CD4-positive, alpha-beta T cell treated with Interleukin-17A for 1 hour (primary cell): ENCODE measurements at places on chromosomes 5 and 9.

DNA sequence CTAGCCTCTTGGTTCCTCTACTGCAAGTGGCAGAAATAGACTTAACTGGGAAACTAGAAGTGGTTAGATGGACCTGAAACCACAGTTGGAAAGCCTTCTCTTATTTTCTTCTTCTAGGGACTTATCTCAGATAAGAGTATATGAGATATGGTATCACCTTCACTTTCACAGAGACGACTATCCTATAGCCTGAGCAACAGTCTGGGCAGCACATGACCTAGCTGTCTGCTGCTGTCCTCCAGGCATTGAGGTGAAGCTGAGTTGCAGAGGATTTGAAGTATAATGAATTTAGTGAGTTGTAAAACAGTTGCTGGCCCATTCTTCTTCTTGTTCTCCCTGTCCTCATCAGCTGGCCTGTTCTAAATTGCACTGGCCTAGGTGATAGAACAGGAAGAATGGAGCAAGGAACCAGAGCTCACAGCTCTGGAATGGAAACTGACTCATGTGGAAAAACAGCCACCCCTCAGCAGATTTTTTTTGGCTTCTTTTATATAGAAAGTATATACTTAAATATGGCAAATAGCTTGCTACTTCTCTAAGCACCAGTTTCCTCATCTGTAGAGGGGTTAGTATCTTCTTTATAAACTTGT lies 27.8 kb downstream of the RECK start:
- no peak for DNase-seq

- DNase-seq = no peak
Measured at GRCh38 chr5:145830594-145830993, 4.5 kb downstream of the PRELID2 start.

DNA sequence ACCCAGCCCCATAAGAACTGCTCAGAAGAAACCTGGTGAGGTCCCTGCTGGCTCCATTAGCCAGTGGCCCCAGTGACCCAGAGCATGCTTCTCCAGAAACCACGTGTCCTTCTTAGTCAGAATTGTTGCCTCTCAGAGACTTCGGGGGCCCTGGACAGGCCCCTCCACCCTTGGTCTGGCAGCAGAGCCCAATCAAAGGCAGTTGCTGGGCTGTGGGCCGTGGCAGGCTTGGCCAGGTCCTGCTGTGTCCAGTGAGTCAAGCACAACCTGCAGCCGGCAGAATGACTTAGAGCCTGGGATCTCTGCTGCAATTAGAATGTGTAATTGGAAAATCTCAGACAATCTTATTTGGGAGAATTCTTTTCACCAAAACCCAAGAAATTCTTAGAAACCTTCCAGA lies 502.0 kb upstream of the KLF4 start:
- DNase-seq = no peak

- DNase-seq = no peak
Measured at GRCh38 chr5:143217065-143217803, 186.3 kb downstream of the NR3C1 start.

DNA sequence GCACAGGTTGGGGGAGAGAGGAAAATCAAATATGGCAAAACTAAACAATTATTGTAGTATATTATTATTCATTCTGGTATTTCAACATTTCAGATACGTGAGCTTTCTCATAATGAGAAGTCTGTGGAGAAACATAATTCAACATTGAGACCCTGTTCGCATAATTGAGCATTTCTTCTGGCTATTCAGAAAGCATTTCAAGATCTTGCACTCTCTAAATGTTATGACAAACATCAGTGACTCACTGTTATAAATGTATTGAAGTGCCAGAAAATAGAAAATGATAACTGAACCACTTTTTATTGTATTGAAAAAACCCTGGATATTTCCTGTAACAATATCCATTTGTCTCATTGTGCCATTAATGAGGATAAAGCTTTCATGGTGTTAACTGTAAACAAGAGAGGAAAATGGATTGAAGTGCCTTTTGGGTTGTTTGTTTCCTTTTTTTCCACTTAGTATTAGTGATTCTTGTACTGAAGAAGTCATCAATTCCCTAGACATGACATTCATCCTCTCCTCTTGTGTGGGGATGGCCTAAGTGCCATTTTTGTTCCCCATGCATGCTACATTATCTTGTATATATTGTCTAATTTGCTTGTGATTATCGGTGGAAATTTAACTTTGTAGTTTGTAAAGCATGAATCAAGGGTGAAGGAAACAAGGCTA lies 124.6 kb downstream of the CAMK4 start:
- no peak for DNase-seq

DNA sequence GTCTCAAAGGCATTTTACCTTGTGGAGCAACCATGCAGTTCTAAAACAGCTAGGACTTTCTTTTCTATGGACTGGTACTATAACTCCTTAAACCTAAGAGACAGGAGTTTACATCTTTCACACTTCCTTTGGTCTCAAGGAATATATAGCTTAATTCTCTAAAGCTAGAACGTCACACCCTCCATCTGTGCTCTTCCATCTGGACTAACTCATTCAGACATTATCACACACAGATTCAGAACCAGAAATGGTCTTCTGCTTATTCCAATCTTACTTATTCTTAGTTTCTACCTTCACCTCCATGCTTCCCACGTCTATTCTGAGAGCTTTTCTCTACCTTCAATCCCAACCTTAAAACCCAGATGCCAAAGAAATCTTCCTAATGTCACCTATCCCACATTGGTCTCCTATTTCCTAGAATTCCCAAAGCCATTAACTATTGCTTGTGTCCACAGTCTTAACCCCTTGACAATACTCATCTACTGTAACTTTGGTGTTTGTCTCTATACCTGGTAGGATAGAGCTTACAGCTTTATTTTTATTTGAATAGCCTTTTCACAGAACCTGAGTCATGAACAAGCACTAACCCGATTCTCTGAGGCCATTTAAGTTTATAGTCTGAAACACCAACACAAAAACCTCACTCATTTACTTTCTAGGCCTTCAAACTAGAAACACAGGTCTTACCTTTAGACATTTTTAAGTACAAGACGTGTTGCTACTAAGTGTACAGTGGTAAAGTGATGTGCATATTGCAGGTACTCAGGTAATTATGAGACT lies 22.8 kb downstream of the CSNK1A1 start:
- no peak for DNase-seq

DNA sequence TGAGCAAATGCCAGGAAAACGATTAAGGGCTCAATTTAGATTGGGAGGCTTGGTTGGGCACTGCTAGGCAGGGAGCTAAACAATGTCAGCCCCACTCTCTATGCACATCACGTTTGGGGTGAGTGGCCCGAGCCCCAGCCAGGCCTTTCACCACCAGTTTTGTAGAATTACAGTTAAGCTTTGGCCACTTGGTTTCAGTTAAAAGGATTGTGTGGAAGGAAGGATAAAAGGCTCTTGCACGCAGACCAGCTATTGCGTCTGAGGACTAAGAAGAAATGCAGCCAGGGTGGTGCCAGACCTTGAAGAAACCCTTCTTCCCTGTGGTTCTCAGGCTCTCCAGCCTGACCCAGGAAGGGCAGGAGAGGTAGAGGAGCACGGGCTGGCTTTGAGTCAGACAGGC lies 125.3 kb upstream of the SLC44A1 start:
- no peak for DNase-seq

GRCh38 chr5:133668458-133668857 lies 56.1 kb upstream of the FSTL4 start:
- DNase-seq = no peak

GRCh38 chr5:173762930-173763329 lies 125.2 kb upstream of the CPEB4 start:
- DNase-seq = no peak
